ENCODE measurements at places on chromosomes 7 and 10.

- peak; percentile 64 for DNase-seq
These were observed 78.3 kb downstream of the SLC25A40 start for GRCh38 chr7:87797798-87798403.

DNA sequence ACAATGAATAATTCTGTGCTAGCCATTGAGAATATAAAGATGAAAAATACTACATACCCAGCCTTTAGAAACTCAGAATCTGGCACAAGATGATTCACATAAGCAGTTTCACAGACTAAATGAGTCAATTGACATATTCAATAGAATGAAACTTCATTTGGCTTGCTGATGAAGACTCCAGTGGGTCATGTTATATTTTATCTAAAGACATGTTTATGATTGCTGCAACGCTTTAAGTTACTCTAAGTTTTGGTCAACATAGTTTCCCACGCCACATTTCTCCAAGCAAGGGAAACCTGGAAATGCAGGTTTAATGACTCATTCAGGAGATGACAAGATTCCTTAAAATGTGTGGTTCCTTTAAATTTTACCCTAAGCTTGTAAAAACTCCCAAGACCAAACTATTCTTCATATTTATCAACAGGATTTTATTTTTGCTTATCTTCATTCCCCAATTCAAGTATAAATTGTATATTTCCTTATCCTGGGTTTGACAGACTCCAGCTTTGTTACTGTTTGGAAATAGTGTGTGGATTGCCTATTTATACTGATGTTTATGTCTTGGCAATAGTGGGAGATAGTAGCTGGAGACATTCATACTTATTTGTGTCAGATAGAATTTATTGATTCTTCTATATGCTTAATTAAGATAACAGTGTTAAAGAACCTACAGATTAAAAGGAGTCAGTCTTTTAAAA, 6.6 kb downstream of the SEMA3A start:
- no peak for DNase-seq

DNA sequence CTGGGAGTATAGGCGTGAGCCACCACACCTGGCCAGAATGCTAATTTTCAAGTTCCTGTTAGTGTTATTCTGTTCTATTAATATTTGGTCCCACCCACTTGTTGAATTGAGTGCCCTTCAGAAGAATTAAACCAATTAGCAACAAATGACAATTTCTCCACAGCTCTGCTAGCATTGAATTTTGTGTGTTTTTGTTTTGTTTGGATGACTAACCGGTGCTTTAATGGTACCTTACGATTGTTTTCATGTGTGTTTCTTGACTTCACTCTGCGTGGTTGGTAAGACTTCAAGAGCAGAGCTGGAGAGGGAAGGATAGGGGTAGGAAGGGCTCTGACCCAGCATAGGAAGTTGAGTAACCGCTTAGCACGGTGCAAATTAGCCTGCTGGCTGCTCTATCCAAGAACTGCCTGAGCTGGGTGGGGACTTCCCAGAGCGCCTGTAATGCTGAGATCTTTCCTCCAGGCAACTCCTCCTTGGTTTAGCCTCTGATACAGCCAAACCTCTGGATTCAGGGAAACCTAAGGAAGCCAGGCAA, 4.6 kb downstream of the ARPC1B start:
- no peak for DNase-seq

DNA sequence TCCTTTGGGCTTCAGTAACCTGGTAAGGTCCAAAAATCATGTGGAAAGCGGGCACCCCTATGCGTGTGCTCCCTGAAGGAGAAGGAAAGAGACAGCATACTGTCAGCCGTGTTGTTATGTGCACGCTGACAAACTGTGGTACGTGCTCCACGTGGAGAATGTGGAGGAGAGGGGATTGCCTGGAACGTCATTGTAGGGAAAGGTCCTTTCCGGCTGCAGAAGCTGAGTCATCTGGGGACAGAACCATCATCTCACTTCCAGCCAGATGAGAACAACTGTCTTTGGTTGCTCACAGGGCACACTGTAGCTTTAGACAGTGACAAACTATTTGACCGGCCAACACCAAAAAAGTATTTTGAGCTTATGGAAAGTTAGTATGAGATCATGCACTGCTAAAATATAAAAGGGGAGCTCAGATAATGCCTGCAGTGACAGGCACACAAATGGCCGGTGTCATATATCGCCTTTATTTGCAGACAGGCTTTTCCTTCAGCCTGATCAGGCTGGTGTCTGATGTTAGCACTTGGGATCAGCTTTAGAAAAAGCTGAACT, 38.8 kb upstream of the GRB10 start:
- DNase-seq: peak; percentile 18

GRCh38 chr7:78203042-78203720, 404.6 kb downstream of the PHTF2 start:
- no peak for DNase-seq

- DNase-seq: peak; percentile 86
These were observed 154.2 kb downstream of the SEMA3A start for GRCh38 chr7:84040355-84040754.

GRCh38 chr7:15821484-15822427, 135.3 kb upstream of the MEOX2 start:
- no peak for DNase-seq

- DNase-seq: no peak
These were observed 13.2 kb downstream of the ATE1 start for GRCh38 chr10:121914661-121915060.

- no peak for DNase-seq
These were observed 59.4 kb upstream of the UCN3 start for GRCh38 chr10:5305374-5305773.

GRCh38 chr7:29033584-29033983, 75.5 kb upstream of the TRIL start:
- DNase-seq: no peak

GRCh38 chr10:90675621-90676020, 182.2 kb downstream of the HTR7 start:
- DNase-seq: no peak

DNA sequence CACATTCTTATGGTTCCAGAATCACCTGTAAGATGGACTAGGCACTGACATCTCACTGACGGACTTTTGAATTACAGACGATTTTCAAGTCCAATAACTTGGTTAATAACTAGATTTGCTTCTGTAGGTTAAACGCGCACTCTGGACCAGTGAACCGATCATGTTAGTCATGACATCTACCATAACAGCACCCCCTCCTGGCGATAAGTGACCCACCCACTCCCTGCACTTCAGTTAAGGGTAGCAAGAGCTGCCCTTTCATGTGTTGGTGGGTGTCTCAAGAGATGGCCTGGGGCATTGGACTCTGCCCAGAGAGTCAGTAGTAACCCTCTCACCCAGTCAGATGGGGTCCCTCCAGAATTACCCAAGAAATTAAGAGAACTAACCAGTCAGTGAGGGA, 12.9 kb downstream of the GRM8 start:
- no peak for DNase-seq

GRCh38 chr10:125828311-125828710, 5.0 kb downstream of the BCCIP start:
- no peak for DNase-seq

- DNase-seq: no peak
These were observed 38.1 kb downstream of the UBE2H start for GRCh38 chr7:129914536-129915272.

DNA sequence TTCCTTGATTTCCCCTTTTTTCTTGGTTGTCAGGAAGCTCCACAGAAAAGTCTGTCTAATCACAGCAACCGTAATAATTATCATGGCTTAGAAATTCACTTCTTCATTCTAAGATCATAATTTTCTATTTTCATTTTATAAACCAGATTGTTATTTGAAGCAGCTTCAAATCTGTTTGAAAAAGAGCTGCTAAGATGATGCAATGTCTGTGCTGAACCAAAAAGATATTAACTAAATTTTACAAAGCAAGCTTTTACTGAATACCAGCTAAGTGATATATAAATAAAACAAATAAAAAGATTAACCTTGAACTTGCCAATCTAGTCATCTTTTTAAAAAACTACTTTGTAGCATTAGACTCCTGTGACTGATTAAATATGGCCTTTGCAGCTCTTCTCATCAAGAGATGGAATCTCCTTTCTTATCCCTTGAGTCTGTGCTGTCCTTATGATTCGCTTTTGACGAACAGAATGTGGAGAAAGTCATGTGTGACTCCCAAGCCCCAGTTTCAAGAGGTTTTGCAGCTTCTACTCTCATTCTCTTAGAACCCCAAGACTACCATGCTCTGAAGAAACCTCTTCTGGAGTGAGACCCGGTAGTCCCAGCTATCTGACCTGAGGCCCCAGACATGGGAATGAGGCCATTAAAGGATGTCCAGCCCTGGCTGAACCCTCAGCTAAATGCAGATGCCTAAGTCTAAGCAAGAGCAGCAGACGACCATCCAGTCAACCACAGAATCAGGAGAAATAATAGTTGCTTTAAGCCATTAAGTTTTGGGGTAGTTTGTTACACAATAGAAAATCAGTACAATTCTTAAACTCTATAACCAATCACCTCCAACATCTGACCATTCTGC, 14.4 kb downstream of the NAMPT start:
- DNase-seq: no peak

DNA sequence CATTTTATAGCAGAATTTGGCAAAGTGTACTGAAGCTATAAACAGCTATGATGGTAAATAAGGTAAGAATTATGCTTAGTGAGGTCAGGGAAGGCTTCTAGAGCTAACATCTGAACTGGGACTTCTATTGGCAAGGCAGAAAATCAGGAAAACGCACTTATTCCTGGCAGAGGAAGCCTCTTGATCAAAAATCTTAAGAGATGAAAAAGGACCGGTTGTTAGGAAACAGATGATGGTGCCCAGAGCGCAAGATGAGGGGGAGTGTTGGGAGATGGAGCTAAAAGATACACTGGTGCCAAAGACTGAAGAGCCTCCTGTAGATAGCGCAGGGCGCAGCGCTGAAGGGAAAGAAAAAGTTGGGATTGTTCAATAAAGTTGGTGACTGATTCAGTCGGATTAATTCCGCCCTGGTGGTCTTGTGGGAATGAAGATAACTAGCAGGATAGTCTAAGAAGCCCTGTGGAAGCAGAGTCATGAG, 550 bp upstream of the CALU start:
- no peak for DNase-seq

GRCh38 chr10:20658158-20658557, 239.0 kb downstream of the NEBL start:
- DNase-seq: no peak

DNA sequence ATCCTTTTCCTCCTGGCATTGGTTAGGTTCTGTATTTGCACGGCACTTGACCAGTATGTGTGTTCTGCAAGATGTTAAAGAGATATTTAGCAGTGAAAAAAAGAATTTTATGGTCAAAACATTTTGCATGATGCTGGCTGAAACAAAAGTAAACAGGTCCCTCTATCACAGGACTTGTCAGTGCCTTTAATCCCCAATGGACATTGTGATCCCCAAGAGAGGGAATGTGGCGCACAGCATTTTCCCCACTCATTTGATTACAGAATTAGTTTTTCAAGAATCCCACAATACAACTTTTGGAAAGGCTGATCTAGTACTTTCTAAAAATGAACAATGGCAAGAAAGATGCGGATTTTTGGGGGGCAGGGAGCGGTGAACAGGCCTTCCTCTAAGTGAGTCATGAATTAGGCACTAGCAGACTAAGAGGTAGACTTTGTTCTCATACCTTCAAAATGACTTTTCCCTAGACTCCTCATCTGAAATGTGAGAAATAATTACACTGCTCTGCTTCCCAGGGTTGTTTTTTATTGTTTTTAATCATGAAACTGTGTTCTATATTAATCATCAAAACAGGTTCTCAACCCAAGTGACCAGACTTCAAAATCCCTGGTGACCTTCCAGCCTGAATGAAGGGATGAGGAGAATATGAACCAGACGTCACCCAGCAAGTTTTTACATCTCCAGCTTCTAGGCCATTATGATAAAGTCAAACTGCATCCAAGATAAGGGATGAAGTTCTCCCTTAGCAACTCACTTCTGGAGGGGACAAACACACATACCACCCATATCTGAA, 8.6 kb downstream of the FBXW4 start:
- DNase-seq: no peak

DNA sequence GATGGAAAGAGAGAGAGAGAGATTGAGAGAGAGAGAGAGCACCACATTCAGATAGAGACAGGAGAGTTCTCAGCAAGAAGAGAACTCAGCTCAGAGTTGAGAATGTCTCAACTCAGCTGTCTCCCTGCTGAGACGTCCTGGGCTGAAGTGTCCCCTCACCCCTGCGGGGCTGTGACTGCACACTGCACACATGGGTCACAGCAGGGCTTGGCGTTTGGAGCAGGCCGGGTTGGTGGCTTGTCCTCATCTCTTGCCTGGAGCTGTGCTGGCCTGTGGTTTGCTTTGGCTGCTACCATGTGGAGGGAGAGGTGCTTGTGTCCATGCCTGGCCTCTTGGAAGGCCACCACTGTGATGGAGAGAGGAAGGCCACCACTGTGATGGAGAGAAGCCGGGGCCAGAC, 167.9 kb downstream of the RNF216 start:
- DNase-seq: no peak

GRCh38 chr7:92641921-92642511, 51.8 kb upstream of the FAM133B start:
- no peak for DNase-seq

- no peak for DNase-seq
These were observed 13.4 kb downstream of the NOC3L start for GRCh38 chr10:94349327-94349726.

GRCh38 chr10:118116715-118117449, 70.1 kb upstream of the RAB11FIP2 start:
- no peak for DNase-seq

DNA sequence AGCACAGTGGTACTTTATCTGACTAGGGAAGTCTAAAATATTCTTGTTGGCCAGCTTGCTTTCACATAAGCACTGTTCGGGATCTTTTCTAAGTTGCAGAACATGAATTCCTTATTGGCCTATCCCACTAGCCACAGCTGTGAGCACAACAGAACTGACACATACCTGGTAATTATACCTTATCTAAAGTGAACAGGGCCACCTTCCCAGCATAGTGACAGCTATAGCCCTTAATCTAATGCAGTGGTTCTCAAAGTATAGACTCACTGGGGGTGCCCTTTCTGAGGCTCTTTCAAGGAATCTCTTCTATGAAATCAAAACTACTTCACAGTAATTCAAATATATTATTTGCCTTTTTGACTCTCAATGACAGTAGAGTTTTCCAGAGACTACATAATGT, 184.7 kb upstream of the KAT6B start:
- no peak for DNase-seq

DNA sequence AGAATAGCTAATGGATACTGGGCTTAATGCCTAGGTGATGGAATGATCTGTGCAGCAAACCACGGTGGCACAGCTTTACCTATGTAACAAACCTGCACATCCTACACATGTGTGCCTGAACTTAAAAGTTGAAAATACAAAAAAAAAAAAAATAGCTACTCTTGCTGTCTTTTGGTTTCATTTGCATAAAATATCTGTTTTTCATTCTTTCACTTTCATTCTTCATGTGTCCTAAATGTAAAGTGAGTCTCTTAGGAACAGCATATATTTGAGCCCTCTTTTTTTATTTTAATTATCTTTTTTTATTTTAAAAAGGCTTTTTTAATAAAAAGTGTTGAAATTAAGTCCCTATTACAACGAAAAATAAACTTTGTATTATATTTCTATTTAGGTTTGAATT, 836.1 kb upstream of the KCND2 start:
- no peak for DNase-seq

Measured in NCI-H774 (cell line).